ENCODE measurements at places on chromosomes 6 and 20.

DNA sequence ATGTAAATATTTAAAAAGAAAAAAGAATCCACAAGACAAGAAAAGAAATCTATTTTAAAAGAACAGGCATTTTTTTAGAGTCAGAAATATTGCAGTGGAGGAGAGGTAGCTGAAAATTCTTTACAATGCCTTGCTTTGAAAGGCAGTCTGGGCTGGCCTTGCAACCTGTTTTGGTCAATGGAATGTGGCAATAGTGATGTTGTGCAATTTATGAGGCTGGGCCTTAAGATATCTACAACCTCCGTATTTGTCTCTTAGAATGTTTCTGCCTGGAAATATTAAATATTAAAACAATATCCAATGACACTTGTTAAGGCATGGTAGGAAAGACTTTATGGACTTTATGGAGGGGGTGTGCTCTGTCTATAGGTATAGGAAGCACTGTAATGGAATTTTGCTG is 14.8 kb upstream of the SCGN start:
- DNase-seq: no peak

DNA sequence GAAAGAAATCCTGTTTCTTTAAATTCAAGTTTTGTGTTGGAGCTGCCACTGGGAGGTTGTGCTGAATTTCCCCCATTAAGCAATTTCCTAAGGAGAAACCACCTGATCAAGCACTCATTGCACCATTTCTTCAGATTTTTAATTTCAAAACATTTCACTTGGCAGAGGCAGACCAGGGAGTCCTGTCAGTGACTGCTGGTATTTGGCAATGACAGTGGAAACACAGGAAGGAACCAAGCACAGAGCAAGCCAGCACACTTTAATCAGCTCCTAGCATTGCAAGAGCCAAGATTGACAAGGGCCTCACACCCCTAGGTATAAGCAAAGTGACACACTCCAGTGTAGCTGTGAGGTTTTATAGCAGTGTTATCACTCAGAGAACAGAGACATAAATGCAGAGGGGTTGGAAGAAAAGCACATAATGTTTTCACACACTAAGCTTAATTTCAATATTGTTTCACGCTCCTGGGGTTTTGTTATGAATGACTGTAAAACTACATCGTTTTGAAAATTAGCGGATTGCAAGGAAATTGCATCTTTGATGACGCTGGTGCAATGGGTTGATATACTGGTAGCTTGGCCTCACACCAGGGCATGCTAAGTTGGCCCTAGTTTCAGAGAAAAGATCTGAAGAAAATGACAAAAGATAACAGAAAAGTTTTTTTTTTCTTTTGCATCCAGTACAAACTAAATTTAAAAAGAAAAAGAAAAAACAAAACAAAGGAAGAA is 768.4 kb downstream of the TFAP2A start:
- DNase-seq: no peak

GRCh38 chr20:10415013-10415650 is 18.9 kb downstream of the MKKS start:
- no peak for DNase-seq

DNA sequence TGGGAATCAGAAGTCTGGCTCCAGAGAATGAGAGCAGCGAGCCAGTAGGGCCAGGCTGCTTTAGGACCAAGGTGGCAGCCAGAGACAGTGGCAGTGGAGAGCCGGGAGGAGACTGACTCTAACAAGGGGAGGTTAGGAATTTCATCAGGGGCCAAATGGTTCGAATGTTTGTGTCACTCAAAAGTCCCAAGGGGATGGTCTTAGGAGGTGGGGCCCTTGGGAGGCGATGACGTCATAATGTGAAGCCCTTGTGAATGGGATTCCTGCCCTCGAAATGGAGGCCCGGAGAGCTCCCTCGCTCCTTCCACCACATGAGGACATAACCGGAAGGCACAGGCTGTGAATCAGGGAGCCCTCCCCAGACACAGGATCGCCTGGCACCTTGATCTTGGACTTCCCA is 299.7 kb downstream of the QKI start:
- no peak for DNase-seq

DNA sequence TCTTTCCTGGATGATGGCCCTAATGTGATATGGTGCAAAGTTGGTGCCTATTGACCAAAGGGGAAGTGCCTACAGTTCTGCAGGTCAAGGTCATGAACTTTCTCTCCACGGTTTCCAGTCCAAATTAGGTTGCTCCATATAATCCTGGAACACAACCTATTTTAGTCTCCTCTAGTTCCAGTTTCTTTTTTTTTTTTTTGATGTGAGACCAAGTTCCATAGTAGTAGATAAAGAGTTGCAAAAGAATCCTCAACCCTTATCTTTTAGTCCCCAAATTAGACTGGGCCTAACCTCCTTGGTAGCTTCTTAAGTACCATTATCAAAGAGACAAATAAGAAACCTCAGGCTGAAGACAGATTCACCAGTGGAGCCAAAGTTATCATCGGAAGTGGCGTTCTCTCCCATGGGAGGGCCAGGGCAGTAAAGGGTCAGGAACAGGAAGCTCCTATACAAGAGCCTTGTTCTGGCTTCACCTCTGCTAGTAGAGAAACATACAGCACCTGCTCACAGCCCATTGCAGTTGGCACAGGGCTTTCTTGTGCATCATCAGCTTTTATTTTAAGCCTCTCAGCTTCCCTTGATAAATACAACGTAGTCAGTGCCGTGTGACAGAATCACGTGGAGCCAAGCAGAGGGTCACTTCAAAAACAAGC is 132.2 kb upstream of the RREB1 start:
- no peak for DNase-seq

DNA sequence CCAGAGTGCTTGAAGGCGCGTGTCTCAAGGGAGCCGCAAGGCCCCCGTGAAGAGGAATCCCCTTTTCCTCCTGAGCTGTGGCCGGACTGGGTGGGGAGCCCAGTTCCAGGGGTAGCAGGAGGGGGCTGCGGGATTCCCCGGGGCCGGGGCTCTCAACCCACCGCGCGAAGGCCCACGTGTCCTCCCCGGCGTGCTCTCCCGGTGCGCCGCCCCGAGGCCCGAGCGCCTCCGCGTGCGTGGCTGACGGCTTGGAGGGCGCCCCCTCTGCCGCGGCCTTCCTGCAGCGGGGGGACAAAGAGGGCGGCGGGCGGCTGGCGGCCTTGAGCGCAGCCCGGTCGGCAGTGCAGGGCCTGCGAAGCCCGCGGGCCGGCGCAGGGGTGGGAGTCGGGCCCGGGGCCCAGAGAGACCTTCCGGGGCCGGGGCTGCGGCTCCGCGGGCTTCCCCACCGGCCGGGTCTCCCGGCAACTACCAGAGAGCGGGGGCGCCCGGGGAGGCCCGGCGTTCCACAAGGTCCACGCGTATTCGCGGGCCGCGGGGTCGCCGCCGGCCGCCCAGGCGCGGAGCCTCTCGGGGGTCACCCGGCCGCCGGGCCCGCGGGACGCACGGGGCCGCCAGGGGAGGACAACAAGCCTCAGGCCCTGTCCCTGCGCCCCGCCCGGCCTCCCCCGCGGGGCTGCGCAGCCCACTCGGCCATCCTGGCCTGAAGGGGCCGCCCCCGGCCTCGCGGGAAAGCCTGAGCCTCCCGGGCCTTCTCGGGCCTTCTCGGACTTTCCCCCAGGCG is at the start of gene FAM217A:
Gene FAM217A, minus strand, starts transcription at position 447 of the 781 bp plus-strand sequence. CDS start 1,723 bp downstream, outside the sequence.
- no peak for DNase-seq

DNA sequence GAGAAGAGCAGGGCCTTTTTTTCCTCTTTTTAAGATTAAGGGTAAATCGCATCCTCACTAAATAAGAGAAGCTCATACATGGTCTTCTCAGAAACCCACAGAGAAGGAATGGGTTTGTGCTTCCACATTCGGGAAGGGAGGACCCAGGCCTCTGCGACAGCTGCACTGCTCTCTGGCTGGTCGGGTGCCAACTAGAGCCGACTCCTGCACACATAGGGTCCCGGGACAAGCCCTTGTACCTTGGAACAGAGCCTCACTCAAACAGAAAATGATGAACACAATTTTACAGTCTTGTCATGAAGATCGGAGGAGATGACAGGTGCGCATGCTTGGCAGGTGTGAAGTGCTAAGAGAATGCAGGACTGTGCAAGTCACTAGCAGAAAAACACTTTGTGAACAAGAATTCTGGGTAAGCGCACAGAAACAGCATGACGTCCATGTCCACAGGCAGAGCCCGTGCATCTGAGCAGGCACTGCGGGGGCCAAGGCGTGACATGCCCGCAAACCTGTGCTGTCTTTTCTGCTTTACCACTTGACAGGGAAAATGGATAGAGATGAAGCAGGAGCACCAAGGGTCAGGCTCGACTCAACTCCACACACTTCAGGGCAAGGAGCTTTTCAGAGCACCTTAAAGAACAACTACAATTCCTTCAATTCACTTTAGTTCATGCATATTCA is 101.0 kb upstream of the MPC1 start:
- no peak for DNase-seq

- no peak for DNase-seq
Measured at GRCh38 chr6:143204045-143204444, 143.4 kb downstream of the AIG1 start.

GRCh38 chr20:43460172-43460829 is 2.6 kb downstream of the SRSF6 start:
- DNase-seq: no peak

- DNase-seq: no peak
Measured at GRCh38 chr20:17856837-17857605, 111.6 kb downstream of the SNX5 start.

DNA sequence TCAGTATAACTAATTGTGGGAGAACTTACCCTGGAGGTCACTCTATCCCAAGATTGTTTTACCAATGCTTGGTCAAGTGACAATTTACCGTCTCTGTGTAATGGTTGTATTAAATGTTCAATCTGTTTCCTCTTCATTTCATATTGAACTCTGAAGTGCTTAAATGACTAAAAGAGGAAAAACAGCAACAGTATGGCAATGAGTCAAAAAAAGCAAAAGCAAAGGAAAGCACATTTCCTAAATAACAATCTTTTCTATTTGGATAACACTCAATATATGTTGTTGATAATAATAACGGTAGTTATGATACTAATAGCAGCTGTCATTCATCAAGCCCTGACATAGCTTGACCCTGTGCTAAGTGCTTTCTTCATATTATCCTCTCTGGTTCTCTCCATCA is 152.4 kb downstream of the SYNE1 start:
- DNase-seq: no peak
